ENCODE measurements at places on chromosomes 11 and 22.

DNA sequence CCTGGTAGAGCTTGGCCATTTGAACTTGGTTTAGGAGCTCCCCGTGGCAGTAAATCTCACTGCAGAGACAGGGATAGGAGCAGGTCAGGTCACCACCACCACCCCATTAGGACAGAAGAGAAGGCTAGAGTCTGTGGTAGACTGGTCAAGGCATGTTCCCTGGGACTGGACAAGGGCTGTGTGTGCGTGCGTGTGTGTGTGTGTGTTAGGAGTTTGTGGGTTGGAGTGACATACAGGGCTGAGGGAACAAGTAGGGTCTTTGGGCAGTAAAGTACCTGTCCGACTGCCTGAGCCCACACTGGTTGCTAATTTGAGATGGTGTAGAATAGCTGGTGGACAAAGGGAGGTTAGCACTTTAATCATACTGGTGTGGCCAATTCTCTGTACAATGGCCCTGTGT is 16.1 kb downstream of the TREH start:
- no peak for DNase-seq

DNA sequence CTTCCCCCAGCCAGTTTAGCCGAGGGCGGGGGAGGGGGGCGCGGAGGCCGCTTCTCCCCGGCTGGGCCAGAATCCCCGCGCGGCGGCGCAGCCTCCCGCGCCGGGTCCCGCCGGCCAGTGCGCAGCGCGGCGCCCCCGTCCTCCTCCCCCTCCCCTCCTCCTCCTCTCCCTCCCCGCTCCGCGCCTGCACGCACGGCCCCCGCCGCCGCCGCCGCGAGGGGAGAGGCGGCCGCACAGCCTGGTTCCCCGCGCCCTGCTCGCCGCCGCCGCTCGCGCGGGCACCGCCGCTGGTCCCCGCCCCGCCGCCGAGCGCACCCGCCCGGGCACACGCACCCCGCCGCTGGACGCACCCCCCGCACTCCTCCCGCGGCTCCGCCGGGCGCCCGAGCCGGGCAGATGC is at the start of gene FLRT1:
TSS of gene FLRT1 (plus strand) at position 356 of the 400 bp plus-strand sequence. CDS start 80,337 bp downstream, outside the sequence.
- no peak for DNase-seq

- DNase-seq = no peak
These were observed 553 bp upstream of the LDLRAD3 start for GRCh38 chr11:35943309-35943708.

- DNase-seq = peak; percentile 3
These were observed 50.4 kb downstream of the TCP11L1 start for GRCh38 chr11:33089776-33090175.

GRCh38 chr11:95148406-95148805 is 58.8 kb downstream of the ENDOD1 start:
- DNase-seq = no peak

DNA sequence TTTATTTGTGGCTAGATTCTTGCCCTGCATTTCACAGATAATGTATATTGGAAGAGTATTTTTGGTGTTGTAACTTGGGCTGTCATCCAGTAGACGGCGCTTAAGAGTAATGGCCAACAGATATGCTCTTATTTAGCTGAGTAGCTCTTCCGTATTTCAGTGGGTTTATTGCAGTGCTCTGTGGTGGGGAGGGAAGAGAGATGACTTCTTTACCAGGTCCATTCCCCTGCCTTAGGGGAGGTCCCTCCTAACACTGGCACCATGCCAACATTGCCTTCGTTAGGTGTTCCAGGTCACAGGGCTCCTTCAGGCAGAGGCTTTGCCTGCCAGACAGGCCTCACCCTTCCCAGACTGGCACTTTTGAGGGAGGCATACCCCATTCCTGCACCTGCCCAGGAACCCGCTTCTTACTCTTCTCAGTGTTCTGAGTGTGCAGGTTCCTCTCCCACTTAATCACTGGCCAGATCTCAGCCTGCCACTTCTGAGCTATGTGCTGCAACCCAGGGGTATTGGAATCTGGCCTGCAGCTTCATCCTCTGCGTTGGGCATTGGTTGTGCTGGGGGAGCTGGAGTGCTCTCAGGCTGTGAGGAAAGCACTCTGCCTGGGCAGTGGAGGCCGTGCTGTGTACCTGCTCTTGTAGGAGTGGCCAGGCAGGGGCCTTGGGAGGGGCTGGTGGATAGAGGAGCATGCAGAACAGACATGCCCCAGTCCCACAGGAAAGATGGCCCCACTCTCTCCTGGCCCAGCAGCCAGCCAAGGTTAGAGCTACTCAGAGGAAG is 29.4 kb upstream of the SLN start:
- no peak for DNase-seq

- DNase-seq = no peak
These were observed 9.0 kb downstream of the ATG16L2 start for GRCh38 chr11:72823105-72823804.

DNA sequence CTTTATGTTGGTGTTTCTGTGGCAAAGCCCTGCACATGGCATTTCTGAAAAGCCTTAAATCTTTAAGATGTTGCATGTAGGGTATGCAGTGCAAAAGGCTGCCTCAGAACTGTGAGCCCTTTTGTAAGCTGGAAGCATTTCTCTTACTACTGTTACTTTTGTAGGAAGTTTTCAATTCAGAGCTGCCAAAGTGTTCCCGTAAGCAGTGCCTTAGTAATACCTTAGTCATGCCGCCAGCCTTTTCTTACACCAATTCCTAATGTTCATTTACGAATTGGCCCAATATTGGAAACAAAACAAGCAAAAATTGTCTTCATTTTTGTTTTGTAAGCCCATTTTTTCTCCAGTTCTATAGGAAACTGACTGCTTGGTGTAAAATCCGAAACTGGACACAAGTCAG is 67.4 kb upstream of the RASSF10 start:
- DNase-seq = no peak

DNA sequence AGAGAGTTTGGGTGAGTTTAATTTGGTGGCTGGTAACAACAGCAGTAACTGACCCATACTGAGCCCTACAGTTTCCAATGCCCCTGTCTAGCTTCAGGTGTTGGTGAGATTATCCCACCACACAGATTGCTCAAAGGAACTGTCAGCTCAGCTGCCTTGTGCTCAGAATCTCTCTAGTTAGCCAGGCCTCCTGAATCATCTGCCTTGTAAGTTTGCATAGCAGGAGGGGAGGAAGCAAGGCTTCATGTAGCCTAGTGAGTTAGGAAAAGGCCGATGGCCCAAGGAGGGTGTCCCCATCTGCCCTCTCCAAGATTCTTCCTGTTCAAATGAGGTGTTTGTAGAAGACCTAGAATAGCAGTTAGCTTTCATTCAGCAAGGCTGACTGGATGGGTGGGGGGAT is 74.3 kb downstream of the MICAL2 start:
- DNase-seq = no peak

DNA sequence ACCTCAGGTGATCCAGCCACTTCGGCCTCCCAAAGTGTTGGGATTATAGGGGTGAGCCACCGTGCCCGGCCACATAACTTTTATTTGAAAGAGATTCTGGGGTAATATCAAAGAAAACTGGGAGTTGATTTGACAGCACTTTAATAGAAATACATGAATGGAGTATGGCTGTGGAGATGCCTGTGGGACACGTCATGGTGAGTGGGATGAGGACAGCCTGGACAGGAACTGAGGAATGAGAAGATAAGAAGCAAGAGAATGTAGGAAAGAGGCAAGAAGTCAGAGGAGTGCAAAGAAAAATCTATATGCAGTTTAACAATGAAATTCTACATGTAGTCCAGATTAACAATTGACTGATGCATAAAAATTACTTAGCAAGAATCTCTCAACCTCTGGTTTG is 31.0 kb downstream of the SLC22A6 start:
- peak; percentile 71 for DNase-seq

GRCh38 chr11:96072592-96072991 is 148.7 kb upstream of the MTMR2 start:
- DNase-seq = no peak

GRCh38 chr22:45263463-45264269 is 21.1 kb upstream of the UPK3A start:
- DNase-seq = peak; percentile 37

DNA sequence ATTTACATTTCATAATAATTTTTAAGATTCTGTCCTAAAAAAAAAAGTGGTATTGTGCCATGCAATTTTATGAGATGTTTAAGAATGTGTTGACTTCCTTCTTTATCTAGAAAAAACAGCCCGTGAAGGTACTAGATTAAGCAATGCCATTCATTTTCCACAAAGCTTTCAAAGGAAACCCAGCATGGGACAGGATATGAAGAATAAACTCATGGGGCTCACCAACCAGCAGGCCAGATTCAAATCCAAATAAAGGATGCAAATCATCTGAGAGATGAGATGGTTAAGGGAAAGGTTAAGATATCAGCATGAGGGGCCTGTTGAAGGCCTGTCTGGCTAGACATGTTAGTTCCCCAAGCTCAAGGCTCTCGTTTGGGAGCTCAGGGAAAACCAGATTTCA is 199.1 kb downstream of the SWAP70 start:
- DNase-seq = peak; percentile 54

DNA sequence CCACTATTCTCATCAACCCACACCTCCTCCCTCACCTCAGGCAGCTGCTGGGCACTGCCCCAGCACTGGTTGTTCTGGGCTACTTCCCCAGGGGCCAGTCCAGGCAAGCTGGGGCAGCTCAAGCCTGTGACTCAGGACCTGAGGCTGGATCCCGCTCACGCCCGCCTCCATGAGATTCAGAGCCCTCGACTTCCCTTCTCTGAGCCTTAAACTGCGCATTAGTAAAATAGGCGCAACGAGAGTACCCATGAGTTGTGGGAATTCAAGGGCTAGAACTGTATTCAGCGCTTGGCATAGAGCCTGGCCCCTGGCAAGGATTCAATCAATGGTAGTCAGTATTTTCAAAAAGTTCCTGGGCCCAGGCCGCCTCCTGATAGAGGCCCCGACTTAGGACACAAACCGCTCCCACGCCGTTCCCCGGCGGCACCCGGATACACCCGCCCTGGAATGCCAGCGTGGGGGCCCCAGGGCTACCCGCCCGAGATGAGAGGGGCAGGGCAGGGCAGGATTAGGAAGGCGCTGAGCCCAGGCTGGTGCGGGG is 723 bp upstream of the CD82 start:
- peak; percentile 91 for DNase-seq

DNA sequence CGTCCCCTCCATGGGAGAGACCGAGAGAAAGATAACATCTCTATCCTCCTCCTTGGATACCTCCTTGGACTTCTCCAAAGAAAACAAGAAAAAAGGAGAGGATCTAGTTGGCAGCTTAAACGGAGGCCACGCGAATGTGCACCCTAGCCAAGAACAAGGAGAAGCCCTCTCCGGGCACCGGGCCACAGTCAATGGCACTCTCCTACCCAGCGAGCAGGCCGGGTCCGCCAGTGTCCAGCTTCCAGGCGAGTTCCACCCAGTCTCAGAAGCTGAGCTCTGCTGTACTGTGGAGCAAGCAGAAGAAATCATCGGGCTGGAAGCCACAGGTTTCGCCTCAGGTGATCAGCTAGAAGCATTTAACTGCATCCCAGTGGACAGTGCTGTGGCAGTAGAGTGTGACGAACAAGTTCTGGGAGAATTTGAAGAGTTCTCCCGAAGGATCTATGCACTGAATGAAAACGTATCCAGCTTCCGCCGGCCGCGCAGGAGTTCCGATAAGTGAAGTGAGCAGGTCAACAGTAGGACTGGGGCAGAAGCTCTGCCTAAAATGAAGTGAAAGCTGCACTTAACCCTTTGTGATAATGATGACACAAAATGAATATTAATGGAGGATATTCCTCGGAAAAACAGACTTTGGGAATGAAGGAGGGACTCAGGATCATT is 65.3 kb downstream of the WNT11 start:
- DNase-seq = no peak

- no peak for DNase-seq
These were observed 255.2 kb upstream of the POU2AF2 start for GRCh38 chr11:110990311-110990710.

DNA sequence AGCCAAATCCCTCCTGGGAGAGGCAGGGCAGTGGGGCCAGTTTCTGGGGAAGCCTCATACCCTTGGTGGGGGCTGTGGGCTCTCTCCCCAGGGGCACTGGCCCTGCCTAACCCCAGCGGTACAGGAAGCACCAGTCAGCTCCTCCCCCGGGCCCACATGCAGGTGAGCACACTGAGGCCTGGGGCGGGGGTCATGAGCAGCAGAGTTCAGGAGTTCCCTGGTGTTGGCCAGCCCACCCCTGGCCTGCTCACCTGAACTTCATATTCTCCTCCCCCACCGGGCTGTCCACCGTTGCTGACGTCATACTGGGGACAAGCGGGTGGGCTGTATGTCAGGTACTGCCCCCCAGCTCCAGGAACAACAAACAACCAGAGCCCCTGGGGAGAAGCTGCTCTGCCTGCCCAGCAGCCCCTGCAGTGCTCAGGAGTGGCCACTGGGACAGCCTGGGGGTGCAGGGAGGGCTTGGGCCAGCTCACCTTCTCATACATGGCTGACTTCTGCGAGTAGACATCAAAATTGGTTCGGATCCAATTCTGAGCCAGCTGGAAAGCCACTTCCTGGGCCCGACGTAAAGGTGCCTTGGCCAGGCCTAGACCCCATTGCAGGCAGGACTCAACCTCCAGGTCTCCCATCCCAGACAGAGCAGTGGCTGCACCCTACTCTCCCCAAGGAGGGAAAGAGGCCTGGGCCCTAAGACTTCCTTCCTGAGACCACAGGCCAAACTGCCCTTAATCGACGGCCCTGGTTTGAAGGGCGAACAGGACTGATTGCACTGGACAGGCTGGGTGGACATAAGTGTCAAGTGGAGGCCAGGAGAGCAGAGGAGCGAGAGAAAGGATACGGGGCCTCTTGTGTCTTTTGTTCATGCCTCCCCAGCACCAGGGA is 20.8 kb downstream of the TREH start:
- DNase-seq = peak; percentile 39

GRCh38 chr22:45199723-45200122 is 36.0 kb downstream of the NUP50 start:
- no peak for DNase-seq

- peak; percentile 52 for DNase-seq
These were observed 7.3 kb downstream of the USP47 start for GRCh38 chr11:11848891-11849746.

DNA sequence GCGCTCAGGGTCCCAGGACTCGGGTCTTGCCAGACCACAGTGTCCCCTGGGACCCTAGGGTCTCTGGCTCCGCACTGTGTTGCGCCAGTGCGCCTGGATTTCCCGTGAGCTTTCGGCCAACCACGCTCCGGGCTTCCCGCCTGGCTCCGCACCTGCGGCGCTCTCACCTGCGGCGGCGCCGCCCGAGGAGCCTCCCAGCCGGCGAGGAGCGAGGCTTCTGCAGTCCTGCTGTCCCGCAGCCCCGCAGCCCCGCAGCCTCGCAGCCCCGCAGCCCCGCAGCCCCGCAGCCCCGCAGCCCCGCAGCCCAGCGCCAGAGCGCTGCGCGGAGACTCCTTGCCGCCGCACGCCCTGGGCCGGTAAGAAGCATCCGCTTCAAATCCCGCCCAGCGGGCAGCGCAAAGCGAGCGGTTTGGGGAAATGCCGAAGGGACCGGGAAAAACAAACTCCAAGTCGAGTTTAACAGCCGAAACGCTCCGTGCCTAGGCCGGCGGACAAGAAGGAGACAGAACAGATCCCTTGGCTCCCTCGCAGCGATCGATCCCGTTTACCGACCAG is 939 bp downstream of the ALX4 start:
- no peak for DNase-seq

- DNase-seq = peak; percentile 56
These were observed 206.4 kb upstream of the E2F8 start for GRCh38 chr11:19447150-19447566.

All from NCI-H226 (cell line).